ENCODE measurements at places on chromosomes 11 and 22. TPM values are rescaled to one million over a fixed set of nuclear protein-coding genes. Genes with fewer than 3 reads are reported as not detected.

DNA sequence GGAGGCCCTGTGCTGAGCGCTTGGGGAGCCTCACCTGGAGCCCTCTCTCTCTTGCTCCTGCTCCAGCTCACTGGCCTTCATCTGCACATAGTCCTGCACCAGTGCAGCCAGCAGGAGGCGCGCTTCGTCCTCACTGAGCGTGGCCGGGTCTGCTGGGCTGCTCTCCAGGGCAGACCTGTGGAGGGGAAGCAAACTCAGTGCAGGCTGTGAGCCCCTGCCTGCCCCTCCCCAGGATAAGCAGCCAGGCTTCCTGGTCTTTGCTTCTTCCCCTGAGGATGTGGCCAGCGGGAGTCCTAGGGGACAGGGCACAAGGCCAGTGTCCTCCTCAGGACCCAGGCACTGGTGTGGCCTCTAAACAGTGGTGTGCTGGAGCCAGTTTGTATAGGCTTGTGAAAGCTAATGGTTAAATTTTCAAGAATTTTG, 2.2 kb downstream of the CALCA start:
- DNase-seq, result peak; percentile 10

DNA sequence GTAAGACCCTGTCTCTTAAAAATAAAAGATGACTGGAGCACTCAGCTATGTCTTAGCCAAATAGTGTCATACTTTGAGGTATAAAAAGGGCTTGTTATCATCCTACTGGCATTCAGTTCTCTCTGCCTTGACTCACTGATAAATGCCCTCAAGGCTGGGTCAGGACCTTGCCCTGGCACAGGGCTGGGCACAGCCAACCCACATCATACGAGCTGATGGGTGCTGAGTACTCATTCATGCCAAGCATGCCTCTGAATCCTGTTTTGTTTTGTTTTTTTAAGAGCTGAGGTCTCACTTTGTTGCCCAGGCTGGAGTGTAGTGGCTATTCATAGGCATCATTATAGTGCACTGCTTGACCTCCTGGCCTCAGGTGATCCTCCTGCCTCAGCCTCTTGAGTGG, 1.9 kb downstream of the SMTNL1 start:
- no peak for DNase-seq

GRCh38 chr11:101940901-101941520, 24.7 kb upstream of the ANGPTL5 start:
- DNase-seq, result no peak

GRCh38 chr11:47979378-47980087, 826 bp upstream of the PTPRJ start:
- no peak for DNase-seq

GRCh38 chr22:40348025-40348658, 1.8 kb downstream of the ADSL start:
- peak; percentile 64 for DNase-seq

GRCh38 chr11:69644962-69645675, 4.2 kb downstream of the CCND1 start:
- no peak for DNase-seq

GRCh38 chr11:10268746-10269488, 25.1 kb downstream of the SBF2 start:
- peak; percentile 61 for DNase-seq

- DNase-seq, result no peak
These were observed 12.3 kb downstream of the KIAA0930 start for GRCh38 chr22:45228401-45228754.

- no peak for DNase-seq
These were observed 73.9 kb downstream of the SCUBE1 start for GRCh38 chr22:43269246-43269645.

DNA sequence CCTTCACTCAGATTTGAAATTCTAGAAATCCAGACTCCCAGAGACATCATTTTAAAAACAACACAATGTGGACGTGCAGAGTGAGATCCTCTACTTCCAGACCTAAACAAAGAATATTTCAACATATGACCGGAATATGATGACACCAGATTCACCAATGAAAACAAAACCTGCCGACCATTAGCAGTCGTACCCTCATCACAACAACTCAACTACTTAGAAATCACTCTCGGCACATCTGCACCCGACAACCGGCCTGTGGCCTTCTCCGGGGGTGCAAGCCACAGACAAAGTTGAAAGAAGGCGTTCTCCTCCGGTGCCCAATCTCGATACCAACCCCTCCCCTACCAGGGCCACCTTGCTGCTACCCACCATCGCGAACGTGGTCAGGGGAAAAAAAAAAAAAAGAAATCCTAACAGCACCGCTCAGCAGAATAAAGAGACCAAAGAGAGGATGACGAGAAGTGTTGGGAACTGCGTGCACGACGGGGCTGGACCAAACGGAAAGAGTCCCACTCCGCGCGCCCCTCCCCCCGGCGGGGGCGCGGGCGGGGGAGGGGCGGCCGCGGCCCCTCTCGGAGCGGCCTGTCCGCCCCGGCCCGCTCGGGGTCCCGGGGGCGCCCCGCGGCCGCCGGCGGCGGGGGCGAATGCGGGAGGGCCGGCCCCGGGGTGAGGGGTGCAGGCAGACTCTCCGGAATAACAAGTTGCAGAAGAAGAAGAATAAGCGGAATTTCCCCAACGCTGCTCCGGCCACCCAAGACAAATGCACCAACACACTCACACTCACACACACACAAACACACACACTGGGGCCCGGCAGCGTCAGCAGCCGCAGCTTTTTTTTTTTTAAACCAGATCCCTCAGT, 1.7 kb downstream of the PHF21A start:
- peak; percentile 84 for DNase-seq

DNA sequence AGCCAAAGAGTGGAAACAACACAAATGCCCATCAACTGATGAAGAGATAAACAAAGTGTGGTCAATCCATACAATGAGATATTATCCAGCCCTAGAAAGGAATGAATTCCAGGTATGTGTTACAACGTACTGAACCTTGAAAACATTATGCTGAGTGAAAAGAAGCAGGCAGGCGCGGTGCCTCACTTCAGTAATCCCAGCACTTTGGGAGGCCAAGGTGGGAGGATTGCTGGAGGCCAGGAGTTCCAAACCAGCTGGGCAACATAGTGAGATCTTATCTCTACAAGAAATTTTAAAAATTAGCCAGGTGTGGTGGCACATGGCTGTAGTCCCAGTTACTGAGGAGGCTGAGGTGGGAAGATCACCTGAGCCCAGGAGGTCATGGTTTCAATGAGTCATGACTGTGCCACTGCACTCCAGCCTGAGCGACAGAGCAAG, 24.6 kb upstream of the TESMIN start:
- no peak for DNase-seq

GRCh38 chr22:45602824-45603595, 68.6 kb upstream of the ATXN10 start:
- peak; percentile 56 for DNase-seq

GRCh38 chr22:44221710-44222475, 41.2 kb downstream of the PARVG start:
- no peak for DNase-seq

DNA sequence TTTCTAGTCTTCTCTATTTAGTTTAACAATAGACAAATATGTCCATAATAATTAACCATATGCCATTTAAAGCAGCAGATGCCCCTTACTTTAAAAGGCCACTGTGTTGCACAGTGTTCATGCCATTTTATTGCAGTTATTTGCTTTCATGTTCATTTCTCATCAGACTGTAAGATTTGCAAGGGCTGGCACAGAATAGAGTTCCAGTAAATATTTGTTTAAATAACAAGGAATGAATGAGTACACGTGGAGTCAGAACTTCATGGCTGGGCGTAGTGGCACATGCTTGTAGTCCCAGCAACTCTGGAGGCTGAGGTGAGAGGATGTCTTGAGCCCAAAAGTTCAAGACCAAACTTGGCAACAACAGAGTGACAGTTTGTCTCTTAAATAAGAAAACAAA, 1228.6 kb downstream of the LRRC4C start:
- no peak for DNase-seq

GRCh38 chr11:119907878-119908572, 179.0 kb upstream of the NECTIN1 start:
- no peak for DNase-seq

GRCh38 chr11:8809939-8810539, 101.0 kb upstream of the AKIP1 start:
- DNase-seq, result peak; percentile 43

- DNase-seq, result no peak
These were observed 113.8 kb downstream of the MED15 start for GRCh38 chr22:20621162-20621561.

- no peak for DNase-seq
These were observed 72.7 kb downstream of the FANCF start for GRCh38 chr11:22552885-22553284.

DNA sequence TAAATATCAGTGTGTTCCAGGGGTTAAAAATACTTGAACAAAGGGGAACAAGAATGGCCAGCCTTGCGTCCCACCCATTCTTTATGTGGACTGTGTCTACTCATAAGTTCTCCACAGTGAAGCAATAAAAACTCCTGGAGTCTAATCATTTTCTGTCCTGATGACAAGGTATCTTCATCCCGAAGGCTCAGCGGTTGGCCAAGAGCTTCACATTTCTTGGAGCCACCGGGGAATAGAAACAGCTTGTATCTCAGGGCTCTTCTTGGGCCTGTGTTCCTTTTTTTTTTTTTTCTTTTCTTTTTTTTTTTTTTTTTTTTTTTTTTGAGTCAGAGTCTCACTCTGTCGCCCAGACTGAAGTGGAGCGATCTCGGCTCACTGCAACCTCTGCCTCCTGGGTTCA, 36.8 kb upstream of the ADORA2A start:
- peak; percentile 32 for DNase-seq

DNA sequence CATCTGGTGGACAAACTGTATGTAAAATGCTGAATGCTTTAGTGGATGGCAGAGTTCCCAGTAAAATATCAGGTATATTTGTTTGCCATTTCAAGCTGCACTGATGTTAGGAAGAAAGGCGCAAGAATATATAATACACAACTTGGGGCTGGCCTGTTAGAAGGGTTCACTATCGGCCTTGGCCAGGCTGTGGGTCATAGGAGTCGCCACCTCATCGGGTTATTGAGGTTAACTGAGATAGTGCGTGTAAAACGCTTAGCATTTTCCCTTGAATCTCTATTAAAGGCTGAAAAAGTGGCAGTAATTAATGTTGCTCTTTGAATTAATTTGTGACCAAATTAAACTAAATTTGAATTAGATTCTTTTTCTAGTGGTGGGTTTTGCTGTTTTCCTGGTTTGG, 5.1 kb downstream of the FAM118A start:
- no peak for DNase-seq

- peak; percentile 69 for DNase-seq
These were observed 104.3 kb downstream of the ST3GAL4 start for GRCh38 chr11:126459691-126460281.

GRCh38 chr22:24216541-24217209, 28.2 kb downstream of the GGT5 start:
- no peak for DNase-seq

DNA sequence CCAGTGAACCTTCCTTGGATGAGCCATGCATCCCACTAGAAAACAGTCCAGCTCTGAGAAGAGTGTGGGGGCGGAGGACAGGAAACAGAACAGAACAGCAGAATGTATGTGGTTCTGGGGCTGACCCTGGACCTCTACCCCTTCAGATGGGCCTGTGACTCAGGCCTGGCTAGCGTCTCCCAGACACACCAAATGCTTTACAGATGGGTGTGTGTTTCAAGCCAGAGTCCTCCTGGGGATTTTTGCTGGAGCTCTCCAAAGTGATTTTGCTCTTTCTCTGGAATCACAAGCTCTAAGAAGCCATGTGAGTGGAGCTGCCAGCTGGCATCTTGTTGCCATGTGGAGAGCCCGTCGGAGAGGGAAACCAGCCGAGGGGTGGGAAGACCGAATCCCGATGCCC, 13.2 kb upstream of the C1QTNF4 start:
- peak; percentile 96 for DNase-seq

DNA sequence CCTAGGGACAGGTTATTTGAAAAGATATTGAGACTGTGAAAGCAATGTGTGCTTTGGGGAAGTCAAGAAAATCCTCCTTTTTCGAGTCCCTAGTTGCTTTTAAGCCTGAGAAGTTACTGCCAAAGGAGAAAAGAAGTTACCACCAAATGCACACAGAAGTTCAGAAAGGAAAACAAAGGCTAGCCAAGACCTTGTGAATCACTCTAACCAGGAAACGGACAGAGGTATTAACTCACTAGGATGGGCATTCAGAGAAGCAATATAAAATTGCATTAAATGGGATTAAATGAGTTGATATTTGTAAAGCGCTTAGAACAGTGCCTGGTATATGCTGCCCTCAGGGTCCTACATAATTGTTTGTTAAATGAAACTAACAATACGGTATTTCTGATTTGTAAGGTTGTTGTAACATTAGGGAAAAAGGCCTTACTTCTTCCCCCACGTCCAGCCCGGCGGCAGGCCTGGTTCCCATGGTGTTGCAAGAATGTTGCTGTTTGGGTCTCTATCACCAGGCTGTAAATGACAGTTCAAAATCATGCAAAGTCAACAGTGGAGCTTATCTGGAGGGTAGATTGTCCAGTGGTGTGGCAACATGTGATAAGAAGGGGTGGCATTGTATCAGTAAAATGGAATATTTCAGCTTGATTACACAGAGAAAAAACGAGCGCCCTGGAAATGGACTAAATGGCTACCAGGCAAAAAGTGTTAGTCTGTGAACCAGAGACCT, 7.1 kb downstream of the TMA7B start:
- no peak for DNase-seq

GRCh38 chr11:7548659-7549274, 35.0 kb downstream of the PPFIBP2 start:
- no peak for DNase-seq

- no peak for DNase-seq
These were observed 69.8 kb downstream of the ADAMTS15 start for GRCh38 chr11:130518164-130518680.

DNA sequence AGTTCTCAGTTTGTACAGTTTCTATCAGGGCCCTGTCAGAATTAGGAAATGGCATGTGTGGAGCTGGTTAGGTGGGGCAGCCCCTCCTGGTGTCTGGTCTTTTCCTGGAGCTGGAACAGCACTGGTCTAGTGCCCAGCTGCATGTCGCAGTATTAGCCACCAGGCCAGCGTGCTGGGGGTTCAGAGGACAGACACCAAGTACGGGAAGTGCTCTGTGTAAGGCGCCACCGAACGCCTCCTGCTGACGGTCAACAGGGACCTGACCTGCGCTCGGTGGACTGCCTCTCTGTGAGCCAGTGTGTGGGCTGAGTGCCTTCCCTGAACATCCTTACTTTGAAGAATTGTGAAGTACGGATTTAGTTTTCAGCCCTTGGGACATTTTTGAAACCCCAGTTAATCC, 33.9 kb downstream of the AP2A2 start:
- DNase-seq, result no peak

GRCh38 chr22:48863965-48864528, 963.6 kb downstream of the BRD1 start:
- DNase-seq, result no peak

GRCh38 chr11:492427-493226, 14.4 kb downstream of the RNH1 start:
- DNase-seq, result no peak

- DNase-seq, result peak; percentile 28
These were observed 33.9 kb upstream of the PANX2 start for GRCh38 chr22:50136581-50137015.

The FIBIN gene
- total RNA-seq, result 26.4 TPM

The APLNR gene
- not detected for total RNA-seq

The MOGAT2 gene
- not detected for total RNA-seq

The OR52R1 gene
- not detected for total RNA-seq

The SMC1B gene
- not detected for total RNA-seq

The ANKK1 gene
- not detected for total RNA-seq

The C11orf91 gene
- not detected for total RNA-seq

The OR51A2 gene
- total RNA-seq, result not detected

The C11orf97 gene
- not detected for total RNA-seq

The CD6 gene
- not detected for total RNA-seq

The OR52E8 gene
- not detected for total RNA-seq
